ENCODE measurements at places on chromosomes 13 and 19.

GRCh38 chr13:40640845-40641458 is 25.5 kb downstream of the FOXO1 start:
- DNase-seq = no peak

DNA sequence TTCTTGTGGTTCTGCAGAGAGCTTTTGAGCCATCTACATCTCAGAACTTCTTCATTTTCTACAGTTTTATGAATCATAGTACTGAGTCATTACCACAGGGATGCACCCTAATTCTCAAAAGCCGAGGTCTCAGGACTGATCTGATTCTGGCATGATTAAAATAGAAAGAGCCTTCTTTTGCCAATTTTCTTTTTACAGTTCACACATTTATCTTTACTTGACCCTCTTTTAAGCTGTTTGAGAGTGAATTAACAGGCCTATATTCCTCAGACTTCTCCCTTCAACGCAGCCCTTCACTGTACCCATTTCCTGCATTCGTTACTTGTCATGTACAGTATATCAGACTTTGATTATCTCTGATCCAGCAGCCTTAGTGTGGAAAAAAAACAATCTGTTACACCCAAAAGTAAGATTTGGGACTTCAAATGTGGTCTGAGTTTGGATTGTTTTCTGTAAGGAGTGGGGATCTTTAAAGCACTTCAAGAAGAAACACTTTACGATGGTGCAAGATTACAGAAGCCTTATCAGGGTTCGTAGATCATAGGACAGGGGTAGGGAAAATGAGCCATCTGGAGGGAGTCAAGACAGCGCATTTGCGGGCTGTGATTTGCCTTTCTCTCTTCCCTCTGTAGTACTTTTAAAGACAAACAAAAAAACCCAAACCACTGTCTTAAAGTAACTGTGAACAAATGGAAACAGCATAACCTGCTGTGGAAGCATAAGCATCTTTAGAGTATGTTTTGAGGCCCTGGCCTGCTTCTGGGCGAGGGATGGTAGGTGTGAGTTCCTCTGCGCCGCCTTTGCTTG is 15.3 kb upstream of the GPR183 start:
- no peak for DNase-seq

DNA sequence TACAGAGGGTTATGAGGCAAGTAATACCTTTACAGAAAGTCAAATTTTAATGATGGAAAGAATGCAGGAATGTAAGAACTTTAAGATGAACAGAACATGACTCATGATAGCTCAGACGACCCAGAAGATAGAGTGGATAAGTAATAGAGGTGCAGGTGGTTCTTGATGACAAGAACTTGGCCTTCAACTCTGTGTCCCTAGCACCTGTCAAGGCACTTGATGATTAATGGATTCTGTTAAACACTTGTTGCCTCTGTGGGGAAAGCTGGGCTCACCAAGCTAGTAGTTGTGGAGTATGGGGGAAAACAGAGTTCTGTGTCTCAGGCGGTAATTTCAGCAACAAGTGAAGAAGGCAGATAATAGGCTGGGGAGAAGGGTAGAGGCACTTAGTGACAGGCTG is 306.2 kb downstream of the ATP8A2 start:
- no peak for DNase-seq

DNA sequence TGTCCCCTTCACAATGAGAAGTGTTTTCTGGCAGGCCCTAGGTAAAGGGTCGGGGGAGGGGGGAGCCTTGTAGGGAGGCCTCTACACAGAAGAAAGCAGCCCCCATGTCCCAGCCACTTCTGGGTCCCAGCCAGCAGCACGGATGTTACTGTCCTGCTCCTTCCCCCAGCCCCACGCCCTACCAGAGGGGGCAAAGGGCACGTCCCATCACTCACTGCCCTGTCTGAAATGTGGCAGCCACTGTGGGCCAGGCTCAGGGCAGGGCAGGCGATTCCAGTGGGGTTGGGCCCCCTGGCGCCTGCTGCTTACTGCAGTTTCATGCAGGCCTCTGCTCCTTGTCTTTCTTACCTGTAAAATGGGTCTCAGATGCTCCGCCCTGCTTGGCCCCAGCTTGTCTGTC is 6.1 kb upstream of the SLC25A42 start:
- DNase-seq = no peak

DNA sequence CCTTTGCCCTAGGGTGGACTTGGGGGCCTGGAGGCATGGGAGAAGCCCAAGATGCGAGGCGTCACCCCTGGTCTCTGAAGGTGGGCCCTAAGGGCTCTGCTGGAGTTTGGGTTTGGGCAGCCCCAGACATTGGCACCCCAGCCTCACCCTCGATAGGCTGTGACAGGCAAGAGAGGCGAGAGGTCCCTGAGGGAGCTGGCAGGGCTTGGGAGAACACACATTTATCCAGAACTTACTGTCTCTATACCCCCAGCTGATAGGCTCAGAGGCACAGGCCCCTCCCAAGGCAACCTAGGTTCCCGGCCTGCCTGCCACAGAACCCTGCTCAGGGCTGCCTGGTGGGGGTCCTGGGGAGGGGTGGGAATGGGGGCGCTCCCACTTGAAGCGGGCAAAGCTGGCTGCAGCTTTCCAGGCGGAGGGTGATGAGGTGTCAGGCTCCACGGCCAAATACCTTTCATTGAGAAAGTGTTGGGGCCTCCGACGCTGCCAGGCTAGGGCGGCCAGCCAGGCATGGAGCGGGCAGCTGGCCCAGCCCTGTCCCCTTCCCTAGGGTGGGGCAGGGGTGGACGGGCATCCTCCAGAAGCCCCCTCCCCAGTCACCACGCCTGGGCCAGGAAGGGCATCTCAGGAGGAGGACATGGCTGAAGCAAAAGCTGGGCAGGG is 9.7 kb downstream of the CILP2 start:
- no peak for DNase-seq

Data from activated gamma-delta T cell treated with anti-CD3 and anti-CD28 coated beads, Interleukin-2, amount 50 U/mL, for 16 hours (primary cell).